Small intestine (tissue), 16 donors: ENCODE measurements at places on chromosomes 2 and 18.

DNA sequence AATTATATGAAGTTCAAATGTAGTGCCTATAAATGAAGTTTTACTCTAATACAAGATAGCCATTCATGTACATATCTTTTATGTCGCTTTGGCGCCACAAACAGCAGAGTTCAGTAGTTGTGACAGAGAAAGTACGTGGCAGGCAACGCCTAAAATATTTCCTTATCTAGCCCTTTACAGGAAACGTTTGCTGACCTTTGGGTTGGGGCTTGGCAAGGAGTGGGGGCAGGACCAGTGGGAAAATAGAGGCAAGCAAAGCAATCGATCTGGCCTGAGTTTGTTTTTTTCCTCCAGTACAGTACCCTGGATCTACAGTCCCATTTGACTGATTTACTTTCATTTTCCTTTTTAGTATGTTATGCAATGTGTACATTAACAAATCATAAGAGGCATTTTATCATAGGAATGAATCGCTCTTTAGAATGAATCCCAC, 13.1 kb downstream of the CCDC68 start:
- H3K36me3 ChIP-seq: no peaks in the 10 kb centered on the region
- H3K4me1 ChIP-seq: peaks cover 12% of the 10 kb centered on the region
- DNase-seq: peak; percentile 99
- H3K27me3 ChIP-seq: no peaks in the 10 kb centered on the region

GRCh38 chr2:1791006-1791605, 46.8 kb upstream of the PXDN start:
- no peak for DNase-seq
- H3K4me3 ChIP-seq: no peak overlapping the region
- H3K36me3 ChIP-seq: no peaks in the 10 kb centered on the region
- H3K27me3 ChIP-seq: no peaks in the 10 kb centered on the region

GRCh38 chr2:145207884-145208283, 688.0 kb upstream of the ZEB2 start:
- H3K36me3 ChIP-seq: no peaks in the 10 kb centered on the region
- H3K27ac ChIP-seq: no peak overlapping the region
- no peak for DNase-seq
- H3K4me3 ChIP-seq: no peak overlapping the region

DNA sequence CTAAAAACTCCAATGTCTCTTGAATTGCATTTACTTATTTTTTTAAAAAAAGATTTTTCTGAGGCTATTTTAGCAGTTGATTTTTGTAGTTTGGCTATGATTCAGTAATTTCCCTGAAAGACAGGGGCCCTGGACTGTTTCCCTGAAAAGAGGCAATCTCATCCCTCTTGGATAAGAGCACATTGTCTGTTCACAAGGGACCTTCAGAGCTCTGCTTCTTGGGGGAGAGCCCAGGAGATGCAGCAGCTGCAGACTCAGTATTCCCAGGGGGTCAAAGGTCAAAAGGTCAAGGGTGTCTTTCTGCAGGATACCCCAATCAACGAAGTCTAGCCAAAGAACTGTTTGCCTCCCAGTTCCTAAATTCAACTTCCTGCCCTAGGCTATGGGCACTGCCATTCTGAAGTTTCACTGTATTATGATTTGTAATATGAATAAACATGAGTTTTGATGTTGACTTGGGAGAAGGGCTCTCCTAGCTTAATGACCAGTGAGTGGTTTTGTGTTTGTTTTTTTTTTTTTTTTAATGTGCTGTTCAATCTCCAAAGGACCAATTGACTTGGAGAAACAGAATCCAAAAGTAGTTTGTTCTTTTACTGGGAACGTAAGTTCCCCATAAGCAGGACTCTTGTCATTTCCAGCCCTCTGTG, 157.0 kb upstream of the SERPINE2 start:
- DNase-seq: no peak
- H3K36me3 ChIP-seq: no peaks in the 10 kb centered on the region
- H3K27me3 ChIP-seq: no peaks in the 10 kb centered on the region
- H3K27ac ChIP-seq: no peak overlapping the region
- H3K4me1 ChIP-seq: no peaks in the 10 kb centered on the region

GRCh38 chr2:181859123-181859522, 32.4 kb upstream of the ITPRID2 start:
- H3K27me3 ChIP-seq: no peaks in the 10 kb centered on the region
- H3K27ac ChIP-seq: no peak overlapping the region
- no peak overlapping the region for H3K4me3 ChIP-seq
- H3K4me1 ChIP-seq: no peaks in the 10 kb centered on the region
- no peak for DNase-seq

- H3K36me3 ChIP-seq: no peaks in the 10 kb centered on the region
- no peak overlapping the region for H3K4me3 ChIP-seq
- no peaks in the 10 kb centered on the region for H3K4me1 ChIP-seq
- no peaks in the 10 kb centered on the region for H3K27me3 ChIP-seq
- no peak overlapping the region for H3K27ac ChIP-seq
Measured at GRCh38 chr2:237039301-237040031, 46.2 kb upstream of the COPS8 start.

DNA sequence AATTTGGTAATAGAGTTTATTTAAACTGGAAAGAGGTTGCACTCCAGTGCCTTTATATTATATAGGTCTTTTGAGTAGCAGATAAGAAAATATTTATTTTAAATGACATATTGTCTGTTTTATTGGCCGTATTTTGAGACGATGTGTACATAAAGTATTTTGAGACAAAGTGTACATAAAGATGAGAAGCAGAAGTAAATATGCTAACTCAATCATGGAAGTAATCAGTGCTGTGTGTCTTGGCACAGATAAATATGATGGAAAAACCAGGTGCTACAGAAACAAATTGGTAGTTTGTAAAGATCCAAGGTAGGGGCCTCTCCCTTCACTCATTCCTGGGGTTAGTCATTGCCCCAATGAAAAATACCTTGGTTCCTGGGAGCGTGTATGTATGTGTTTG, 382.9 kb downstream of the DSEL start:
- no peaks in the 10 kb centered on the region for H3K4me1 ChIP-seq
- no peak overlapping the region for H3K4me3 ChIP-seq
- H3K36me3 ChIP-seq: no peaks in the 10 kb centered on the region
- DNase-seq: no peak

DNA sequence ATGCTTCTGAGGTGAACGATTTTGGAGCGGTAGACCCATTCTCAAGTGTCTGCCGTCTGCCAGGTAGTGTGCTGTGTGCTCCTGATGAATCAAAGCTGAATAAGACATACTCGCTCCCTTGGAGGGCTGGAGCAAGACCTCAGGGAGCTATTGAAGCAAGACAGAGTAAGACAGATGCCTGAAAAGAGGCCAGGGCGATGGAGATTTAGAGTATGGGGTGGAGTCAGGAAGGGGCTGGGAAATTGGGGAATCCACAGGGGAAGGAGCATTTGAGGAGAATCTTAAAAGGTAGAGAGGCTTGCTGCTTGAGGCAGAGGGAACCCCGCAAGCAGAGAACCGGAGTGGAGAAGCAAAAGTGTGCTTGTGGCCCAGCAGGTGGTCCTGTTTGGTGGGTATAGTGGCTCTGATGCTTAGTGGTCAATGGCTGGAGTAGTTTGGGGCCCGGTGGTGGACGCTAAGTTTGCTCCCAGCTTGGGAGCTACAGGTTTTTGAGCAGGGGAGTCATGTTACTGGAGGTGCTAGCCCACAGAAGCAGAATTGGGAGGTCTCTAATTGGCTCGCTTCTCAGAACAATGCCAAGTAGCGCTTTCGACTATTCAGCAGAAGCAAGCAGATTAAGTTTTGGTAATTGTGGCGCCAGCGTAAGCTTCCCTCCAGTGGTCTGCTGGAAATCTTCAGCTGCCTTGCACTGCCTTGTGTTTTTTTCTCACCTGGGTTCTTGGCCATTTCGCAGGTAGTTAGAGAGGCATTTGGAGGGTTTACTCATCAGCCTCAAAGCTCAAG, 2.0 kb downstream of the CNNM4 start:
- peak overlapping the region; percentile 91 for H3K4me3 ChIP-seq
- no peaks in the 10 kb centered on the region for H3K36me3 ChIP-seq
- H3K27me3 ChIP-seq: no peaks in the 10 kb centered on the region
- peak; percentile 21 for DNase-seq
- H3K27ac ChIP-seq: peak overlapping the region; percentile 34

- H3K4me3 ChIP-seq: no peak overlapping the region
- no peaks in the 10 kb centered on the region for H3K36me3 ChIP-seq
- H3K27me3 ChIP-seq: no peaks in the 10 kb centered on the region
Measured at GRCh38 chr2:56132138-56132537, 51.7 kb upstream of the CCDC85A start.

GRCh38 chr2:123086613-123087385, 938.3 kb upstream of the CNTNAP5 start:
- DNase-seq: no peak
- H3K27me3 ChIP-seq: no peaks in the 10 kb centered on the region
- no peaks in the 10 kb centered on the region for H3K36me3 ChIP-seq

DNA sequence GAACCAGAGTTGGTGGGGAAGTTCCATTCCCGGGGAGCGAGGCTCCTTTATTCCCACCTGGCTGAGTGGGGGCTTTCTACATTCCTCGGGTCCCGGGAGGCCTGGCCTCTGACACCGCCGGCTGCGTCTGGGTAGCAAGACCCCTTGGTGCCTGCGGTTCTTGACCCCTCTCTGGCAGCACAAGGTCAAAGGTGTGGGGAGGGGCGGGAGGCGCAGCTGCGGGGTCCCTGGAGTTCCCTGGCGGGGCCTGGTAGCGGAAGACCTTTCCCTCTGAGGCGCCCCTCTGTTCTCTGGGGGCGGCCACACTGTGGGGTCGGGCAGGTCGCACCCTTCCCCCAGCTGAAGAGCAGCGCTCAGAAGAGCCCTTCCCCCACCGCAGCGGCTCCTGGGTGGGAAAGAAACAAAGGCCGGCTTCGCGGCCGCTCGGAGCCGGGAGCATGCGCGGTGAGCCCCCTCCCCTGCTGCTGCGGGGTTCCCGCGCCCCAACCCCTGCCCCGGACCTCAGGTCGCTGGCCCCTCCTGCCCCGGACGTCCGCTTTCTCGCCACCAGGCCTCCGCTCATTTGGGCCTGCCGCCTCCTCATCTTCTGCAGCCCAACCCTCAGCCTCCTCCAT, 146.3 kb downstream of the ANKRD44 start:
- no peaks in the 10 kb centered on the region for H3K36me3 ChIP-seq
- peak overlapping the region; percentile 36 for H3K4me3 ChIP-seq
- no peak overlapping the region for H3K27ac ChIP-seq
- DNase-seq: peak; percentile 29
- H3K27me3 ChIP-seq: no peaks in the 10 kb centered on the region

DNA sequence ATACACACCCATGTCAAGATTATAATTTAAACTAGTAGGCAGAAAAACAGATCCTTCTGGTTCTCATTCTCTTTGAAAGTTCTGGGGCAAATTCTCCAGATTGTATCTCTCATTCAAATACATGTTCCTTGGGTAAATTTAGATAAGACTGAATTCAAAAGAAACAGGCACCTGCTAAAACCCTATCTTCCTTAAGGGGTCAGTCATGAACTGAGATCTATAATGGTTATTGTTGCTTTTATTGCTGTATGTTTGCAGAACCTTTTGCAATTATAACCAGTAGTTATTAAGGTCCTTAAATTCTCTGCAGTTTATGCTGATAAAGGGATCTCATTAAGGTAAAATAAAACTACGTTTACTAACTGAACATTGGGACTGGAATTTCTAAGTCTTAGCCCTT, 83.5 kb downstream of the MYO5B start:
- no peak overlapping the region for H3K27ac ChIP-seq
- H3K4me1 ChIP-seq: peaks cover 3% of the 10 kb centered on the region
- H3K27me3 ChIP-seq: no peaks in the 10 kb centered on the region

DNA sequence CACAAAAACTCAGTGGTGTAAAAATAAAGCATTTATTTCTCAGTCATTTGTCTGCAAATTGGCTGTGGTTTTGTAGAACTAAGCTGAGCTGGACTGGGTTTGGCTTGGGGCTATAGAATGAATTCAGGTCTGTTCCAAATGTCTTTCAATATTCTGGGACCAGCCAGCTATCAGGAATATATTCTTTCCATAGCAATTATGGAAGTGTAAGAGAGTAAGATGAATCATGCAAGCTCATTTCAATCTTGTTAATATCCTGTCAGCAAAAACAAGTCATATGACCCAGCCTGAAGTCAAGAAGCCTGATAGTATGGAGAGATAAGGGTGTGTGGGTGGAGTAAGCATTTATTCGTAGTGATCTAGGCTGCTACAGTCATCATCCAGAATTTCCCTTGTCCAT, 481.0 kb upstream of the CDH2 start:
- no peaks in the 10 kb centered on the region for H3K27me3 ChIP-seq
- no peaks in the 10 kb centered on the region for H3K36me3 ChIP-seq
- H3K4me3 ChIP-seq: no peak overlapping the region
- H3K27ac ChIP-seq: no peak overlapping the region

GRCh38 chr2:238914648-238915015, 66.7 kb downstream of the TWIST2 start:
- no peak for DNase-seq
- H3K27ac ChIP-seq: no peak overlapping the region
- H3K4me1 ChIP-seq: no peaks in the 10 kb centered on the region
- H3K27me3 ChIP-seq: peaks cover 2% of the 10 kb centered on the region
- H3K36me3 ChIP-seq: peaks cover 2% of the 10 kb centered on the region

DNA sequence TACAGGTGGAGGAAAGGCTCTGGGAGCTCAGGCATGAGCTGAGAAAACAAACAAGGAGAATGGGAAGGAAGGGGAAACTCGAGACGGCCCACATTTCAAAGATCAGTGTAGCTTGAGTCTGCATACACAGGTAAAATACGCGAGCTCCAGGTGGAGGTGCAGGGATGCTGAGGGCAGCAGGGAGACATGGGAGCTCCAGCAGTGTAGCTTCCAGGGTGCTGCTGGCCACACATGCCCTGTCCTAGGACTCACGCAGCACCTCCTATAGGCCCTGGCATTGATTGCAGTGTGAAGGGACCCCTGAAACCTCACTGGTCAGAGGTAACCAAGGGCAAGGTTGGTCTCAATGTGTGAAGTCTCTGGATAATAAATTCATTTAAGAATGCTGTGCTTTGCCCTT, 362.8 kb upstream of the HS6ST1 start:
- H3K27me3 ChIP-seq: no peaks in the 10 kb centered on the region
- no peaks in the 10 kb centered on the region for H3K4me1 ChIP-seq
- H3K4me3 ChIP-seq: no peak overlapping the region
- H3K27ac ChIP-seq: no peak overlapping the region
- H3K36me3 ChIP-seq: no peaks in the 10 kb centered on the region

- peak; percentile 93 for DNase-seq
- H3K36me3 ChIP-seq: no peaks in the 10 kb centered on the region
- no peaks in the 10 kb centered on the region for H3K27me3 ChIP-seq
- peaks cover 11% of the 10 kb centered on the region for H3K4me1 ChIP-seq
Measured at GRCh38 chr2:100214265-100214971, 72.0 kb upstream of the AFF3 start.

GRCh38 chr2:220276741-220277444, 649.5 kb downstream of the SLC4A3 start:
- no peak overlapping the region for H3K27ac ChIP-seq

DNA sequence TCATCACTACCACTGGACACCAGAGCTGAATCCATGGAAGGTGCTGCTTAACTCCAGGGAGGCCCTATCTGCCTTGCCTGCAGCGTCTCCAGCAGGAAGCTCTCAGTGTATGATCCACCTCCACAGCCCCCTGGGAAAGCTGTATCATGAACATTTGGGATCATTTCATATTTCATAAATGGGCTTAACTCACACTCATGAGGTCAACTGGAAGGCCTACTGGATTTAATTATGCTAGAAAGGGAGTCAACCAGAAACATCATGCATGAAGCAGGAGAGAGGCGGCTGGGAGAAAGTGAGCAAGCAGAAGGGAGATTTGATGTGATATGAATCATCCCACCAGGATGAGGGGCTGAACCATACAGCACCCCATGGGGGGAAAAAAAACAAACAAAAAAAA, 537.7 kb downstream of the TNS1 start:
- no peak overlapping the region for H3K4me3 ChIP-seq
- DNase-seq: no peak
- no peaks in the 10 kb centered on the region for H3K36me3 ChIP-seq
- no peaks in the 10 kb centered on the region for H3K4me1 ChIP-seq
- no peak overlapping the region for H3K27ac ChIP-seq
